Transverse colon (tissue), 4 donors: ENCODE measurements at places on chromosomes 16 and 17.
A peak's percentile ranks its signal among the peaks of the same experiment; 100 is the strongest.

GRCh38 chr17:7479213-7480088 is at the start of gene ZBTB4:
ZBTB4 (minus strand) TSS chr17:7479631; CDS start chr17:7466801, 12,830 bp downstream.
- no peaks in the 10 kb centered on the region for H3K27me3 ChIP-seq
- H3K4me3 ChIP-seq = peak within 1 kb of the TSS; percentile 99

- H3K4me1 ChIP-seq = no peaks in the 10 kb centered on the region
- H3K27me3 ChIP-seq = no peaks in the 10 kb centered on the region
- no peaks in the 10 kb centered on the region for H3K36me3 ChIP-seq
- peak overlapping the region; percentile 43 for H3K4me3 ChIP-seq
- DNase-seq = no peak
Observed at GRCh38 chr17:10845388-10845751, 7.5 kb upstream of the PIRT start.

DNA sequence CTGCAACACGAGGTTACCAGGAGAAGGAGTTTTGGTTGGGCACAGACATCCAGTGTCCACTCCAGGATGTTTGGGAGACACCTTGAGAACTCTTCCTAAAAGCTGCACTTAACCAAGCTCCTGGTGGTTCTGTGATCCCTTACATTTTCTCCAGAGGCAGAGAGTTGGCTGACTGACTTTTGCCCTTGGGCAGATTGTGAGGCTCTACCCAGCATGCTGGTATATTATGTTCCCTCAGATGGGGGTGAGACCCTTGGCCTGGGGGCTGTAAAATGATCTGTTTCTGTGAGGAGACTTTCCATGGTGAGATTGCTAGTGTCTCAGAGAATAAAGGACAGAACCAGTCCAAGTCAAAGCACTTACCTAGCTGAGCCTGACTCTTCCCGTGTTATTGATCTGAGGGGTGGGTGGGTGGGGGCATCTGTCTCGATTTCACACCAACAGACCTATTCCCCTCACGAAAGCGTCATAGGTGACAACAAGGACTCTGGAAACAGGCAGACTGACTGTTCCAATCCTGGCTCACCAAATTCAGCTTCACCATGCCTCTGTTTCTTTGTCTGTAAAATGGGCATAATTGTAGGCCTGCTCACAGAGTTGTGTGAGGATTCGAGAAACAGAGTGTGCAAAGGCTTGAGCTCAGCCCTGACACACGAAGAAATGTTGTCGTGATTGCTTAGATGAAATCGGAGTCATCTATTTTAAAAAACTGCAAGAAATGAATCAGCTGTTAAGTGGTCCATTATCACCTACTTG is 12.2 kb downstream of the USB1 start:
- no peak for DNase-seq

DNA sequence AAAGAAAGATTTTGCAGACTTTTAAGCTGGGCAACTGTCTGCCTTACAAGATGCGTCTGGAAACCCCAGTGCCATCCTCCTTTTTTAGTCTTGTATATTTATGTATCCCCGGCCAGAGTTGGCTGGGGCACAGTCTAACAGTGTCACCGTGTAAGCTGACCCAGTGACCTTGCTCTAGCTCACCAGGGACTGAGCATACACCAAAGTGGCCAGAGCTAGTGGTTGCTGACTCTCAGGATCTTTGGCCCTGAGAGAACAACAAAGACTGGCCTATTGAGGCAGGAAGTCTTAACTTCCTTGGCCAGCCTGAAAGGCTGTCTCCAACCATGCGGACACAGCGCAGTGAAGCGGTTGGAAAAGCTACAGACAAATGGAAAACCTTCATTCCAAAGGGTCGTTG is 745.2 kb downstream of the WWOX start:
- no peak overlapping the region for H3K4me3 ChIP-seq
- no peak overlapping the region for H3K27ac ChIP-seq
- no peak for DNase-seq
- no peaks in the 10 kb centered on the region for H3K27me3 ChIP-seq

- H3K36me3 ChIP-seq = no peaks in the 10 kb centered on the region
Observed at GRCh38 chr16:19236561-19237209, 48.8 kb upstream of the CLEC19A start.

DNA sequence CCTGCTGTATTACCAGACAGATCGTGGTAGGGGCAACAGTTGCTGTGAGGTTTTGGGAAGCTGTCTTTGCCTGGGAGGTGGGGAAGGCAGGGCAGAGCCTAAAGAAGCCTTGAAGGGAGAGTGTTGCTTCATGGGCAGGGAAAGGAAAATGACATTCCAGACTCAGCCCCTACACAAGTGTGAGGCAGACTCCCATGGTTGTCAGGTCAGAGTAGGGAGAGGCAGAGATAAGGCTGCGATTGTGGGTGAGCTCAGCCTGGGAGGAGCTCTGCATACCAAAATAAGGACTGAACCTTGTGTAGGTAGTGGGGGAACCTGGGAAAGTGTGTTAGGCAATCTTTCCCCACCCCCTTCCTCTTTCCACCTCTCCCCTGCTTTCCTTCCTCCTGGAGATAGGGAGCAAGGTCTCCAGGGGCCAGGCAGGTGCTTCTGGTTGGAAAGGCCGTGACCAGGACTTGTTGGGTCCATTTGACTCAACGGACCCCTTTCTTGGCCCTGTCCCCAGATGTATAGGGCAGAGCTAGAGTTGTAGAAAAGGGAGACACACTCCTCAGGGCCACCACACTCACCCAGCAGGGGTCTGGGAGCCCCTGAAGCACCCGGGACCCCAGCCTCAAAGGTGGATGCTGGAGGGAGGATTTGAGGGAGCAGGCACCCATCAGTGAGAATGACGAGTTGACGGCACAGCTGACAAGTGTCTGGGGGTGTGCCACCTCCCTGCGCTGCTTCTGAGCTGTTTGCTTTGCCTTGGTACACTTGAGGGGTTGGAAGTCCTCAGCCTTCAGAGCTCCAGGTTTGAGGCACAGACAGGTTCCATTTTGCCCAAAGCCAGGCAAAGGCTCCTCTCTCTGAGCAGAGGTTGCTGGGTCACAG is 18.5 kb upstream of the TOB1 start:
- peak overlapping the region; percentile 69 for H3K27ac ChIP-seq
- H3K4me1 ChIP-seq = peaks cover 27% of the 10 kb centered on the region
- H3K27me3 ChIP-seq = no peaks in the 10 kb centered on the region
- no peak overlapping the region for H3K4me3 ChIP-seq

DNA sequence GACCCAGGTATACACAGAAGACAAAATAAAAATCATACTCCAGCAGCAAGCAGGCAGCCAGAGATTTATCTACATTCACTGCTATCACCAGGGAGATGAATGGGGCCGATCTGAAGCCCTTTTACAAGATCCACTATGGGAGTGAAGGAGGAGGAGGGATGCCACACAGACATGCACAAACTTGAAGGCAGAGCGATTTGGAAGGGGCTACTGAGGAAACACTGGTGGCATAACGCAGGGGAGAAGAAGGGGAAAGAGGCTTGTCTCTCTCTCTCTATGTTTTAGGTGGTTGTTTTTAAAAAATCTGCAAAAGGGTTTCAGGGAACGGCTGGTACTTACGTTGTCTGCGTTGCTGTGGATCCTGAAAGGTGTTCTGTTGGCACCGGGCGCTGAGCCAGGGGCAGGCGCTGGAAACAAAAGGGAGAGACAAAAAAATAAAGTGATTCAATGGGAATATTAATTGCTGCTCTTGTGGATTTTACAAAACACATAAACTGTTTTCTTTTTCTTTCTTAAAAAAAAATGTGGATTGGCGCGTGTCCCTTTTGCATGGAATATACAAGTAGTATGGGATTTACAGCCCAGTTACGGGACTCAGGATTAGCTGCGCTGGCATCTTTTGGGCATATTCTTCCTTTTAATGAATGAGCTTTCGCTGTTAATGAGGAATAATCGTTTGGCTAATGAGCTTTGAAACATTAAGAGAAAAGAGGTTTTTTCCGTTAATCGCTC is 255.3 kb upstream of the PMFBP1 start:
- no peaks in the 10 kb centered on the region for H3K4me1 ChIP-seq
- H3K27ac ChIP-seq = no peak overlapping the region
- H3K36me3 ChIP-seq = no peaks in the 10 kb centered on the region
- no peaks in the 10 kb centered on the region for H3K27me3 ChIP-seq
- DNase-seq = no peak
- H3K4me3 ChIP-seq = no peak overlapping the region

DNA sequence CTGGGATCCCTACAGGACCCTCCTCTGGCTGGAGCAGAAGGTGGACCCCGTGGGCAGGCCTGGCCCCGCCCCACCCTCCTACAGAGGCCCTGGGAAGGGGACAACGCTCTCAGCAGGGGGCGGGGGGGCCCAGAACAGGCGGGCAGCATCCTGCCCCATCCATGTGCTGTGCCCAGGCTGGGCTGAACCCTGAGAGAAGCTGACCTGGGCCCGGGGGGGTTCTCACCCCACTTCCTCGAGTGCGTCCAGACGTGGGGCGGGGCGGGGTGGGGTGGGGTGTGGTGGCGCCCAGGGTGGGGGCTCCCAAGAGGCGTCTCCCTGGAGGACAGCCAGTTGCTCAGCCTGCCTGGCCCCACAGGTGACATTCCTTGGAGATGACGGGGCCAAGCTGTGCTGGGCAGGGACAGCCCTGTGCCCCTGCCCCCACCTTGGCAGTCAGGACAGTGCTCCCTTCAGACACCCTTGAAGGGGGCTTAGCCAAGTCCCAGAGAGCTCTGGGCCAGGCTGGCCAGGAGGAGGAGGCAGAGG is 390 bp upstream of the UNC13D start:
- peaks cover 24% of the 10 kb centered on the region for H3K36me3 ChIP-seq
- DNase-seq = peak; percentile 85
- H3K27me3 ChIP-seq = no peaks in the 10 kb centered on the region
- H3K4me3 ChIP-seq = peak overlapping the region; percentile 7
- peak overlapping the region; percentile 85 for H3K27ac ChIP-seq

GRCh38 chr16:86398201-86398600 is 112.1 kb upstream of the FOXF1 start:
- H3K36me3 ChIP-seq = no peaks in the 10 kb centered on the region
- H3K4me3 ChIP-seq = no peak overlapping the region
- H3K27me3 ChIP-seq = no peaks in the 10 kb centered on the region

- peaks cover 21% of the 10 kb centered on the region for H3K4me1 ChIP-seq
- H3K36me3 ChIP-seq = no peaks in the 10 kb centered on the region
- peaks cover 99% of the 10 kb centered on the region for H3K27me3 ChIP-seq
- no peak overlapping the region for H3K27ac ChIP-seq
- DNase-seq = no peak
Observed at GRCh38 chr17:61451538-61452300, 503 bp upstream of the TBX4 start.

GRCh38 chr16:82004601-82005000 is 6.7 kb downstream of the SDR42E1 start:
- no peak overlapping the region for H3K4me3 ChIP-seq
- H3K27me3 ChIP-seq = no peaks in the 10 kb centered on the region
- no peak for DNase-seq
- H3K36me3 ChIP-seq = no peaks in the 10 kb centered on the region
- no peaks in the 10 kb centered on the region for H3K4me1 ChIP-seq

DNA sequence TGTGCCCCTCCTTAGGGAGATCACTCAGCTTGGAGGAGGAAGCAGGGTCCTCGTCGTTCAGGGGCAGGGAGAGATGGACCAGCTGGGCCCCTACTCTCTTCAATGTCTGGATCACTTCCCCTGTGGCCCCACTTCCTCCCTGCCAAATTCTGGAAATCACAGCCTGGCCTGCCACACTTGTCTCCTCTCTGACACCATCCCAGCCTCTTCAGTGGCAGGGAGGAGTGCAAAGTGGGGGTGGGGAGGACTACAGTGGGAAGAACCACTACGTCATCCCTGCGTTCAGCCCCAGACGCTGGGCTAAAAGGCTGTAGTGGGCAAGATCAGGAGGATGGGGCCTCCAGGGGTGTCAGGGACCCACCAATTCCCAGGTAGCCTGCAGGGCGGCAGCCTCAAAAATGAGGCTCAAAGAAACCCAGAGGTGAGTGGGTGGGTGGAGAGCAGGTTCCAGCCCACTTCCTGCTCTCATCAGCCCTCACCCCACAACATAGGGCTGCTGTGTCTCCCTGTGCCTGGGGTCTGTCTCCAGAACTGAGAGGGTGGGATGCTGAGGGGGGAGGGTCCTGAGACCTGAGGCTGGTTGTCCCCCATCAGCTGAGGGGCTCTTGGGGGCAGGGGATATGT is 25.0 kb upstream of the TAC4 start:
- no peak for DNase-seq
- H3K36me3 ChIP-seq = no peaks in the 10 kb centered on the region
- H3K27me3 ChIP-seq = peaks cover 21% of the 10 kb centered on the region
- no peak overlapping the region for H3K4me3 ChIP-seq

GRCh38 chr17:56629531-56630075 is 36.1 kb downstream of the NOG start:
- no peaks in the 10 kb centered on the region for H3K27me3 ChIP-seq
- no peak for DNase-seq
- H3K4me1 ChIP-seq = no peaks in the 10 kb centered on the region
- no peaks in the 10 kb centered on the region for H3K36me3 ChIP-seq
- H3K4me3 ChIP-seq = no peak overlapping the region

- DNase-seq = no peak
- peaks cover 78% of the 10 kb centered on the region for H3K27me3 ChIP-seq
- H3K4me3 ChIP-seq = no peak overlapping the region
- H3K4me1 ChIP-seq = peaks cover 63% of the 10 kb centered on the region
- no peaks in the 10 kb centered on the region for H3K36me3 ChIP-seq
Observed at GRCh38 chr16:89920723-89921122, 2.1 kb downstream of the MC1R start.

- peaks cover 48% of the 10 kb centered on the region for H3K4me1 ChIP-seq
- H3K27me3 ChIP-seq = no peaks in the 10 kb centered on the region
- no peak overlapping the region for H3K4me3 ChIP-seq
- H3K27ac ChIP-seq = peak overlapping the region; percentile 98
- DNase-seq = no peak
- H3K36me3 ChIP-seq = no peaks in the 10 kb centered on the region
Observed at GRCh38 chr17:68455901-68456338, 1.4 kb downstream of the WIPI1 start.

DNA sequence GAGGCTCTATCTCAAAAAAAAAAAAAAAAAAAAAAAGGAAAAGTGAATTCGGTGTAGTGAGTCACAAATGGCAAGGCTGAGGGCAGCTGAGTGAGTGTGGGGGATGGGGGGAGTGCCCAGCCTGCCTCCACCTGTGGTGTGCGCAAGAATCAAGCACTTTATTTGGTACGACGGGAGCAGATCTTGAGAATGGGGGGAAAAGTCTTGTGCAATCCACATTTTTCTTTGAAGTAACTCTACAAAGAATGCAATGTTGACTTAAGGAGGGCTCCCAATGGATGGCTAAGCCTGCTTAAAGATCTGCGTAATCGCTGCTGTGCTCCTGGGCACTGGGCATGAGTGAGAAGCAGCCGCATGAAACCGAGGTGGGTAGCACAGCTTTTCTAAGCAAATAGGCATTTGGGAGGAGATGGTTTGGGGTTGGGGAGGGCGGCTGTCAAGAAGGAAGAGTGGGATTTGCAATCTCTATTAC is 28.2 kb downstream of the ATP2C2 start:
- no peak overlapping the region for H3K4me3 ChIP-seq
- H3K4me1 ChIP-seq = peaks cover under 1% of the 10 kb centered on the region
- H3K36me3 ChIP-seq = no peaks in the 10 kb centered on the region
- no peaks in the 10 kb centered on the region for H3K27me3 ChIP-seq
- H3K27ac ChIP-seq = no peak overlapping the region

GRCh38 chr17:50550661-50551432 is 3.9 kb downstream of the SPATA20 start:
- no peak overlapping the region for H3K4me3 ChIP-seq
- peaks cover 11% of the 10 kb centered on the region for H3K4me1 ChIP-seq
- DNase-seq = peak; percentile 77
- no peaks in the 10 kb centered on the region for H3K27me3 ChIP-seq

GRCh38 chr16:53085931-53086421 is 31.2 kb downstream of the CHD9 start:
- DNase-seq = no peak
- peaks cover 31% of the 10 kb centered on the region for H3K4me1 ChIP-seq
- no peaks in the 10 kb centered on the region for H3K27me3 ChIP-seq
- no peaks in the 10 kb centered on the region for H3K36me3 ChIP-seq
- H3K27ac ChIP-seq = peak overlapping the region; percentile 43
